ENCODE measurements at places on chromosomes 3 and 15.
A peak's percentile ranks its signal among the peaks of the same experiment; 100 is the strongest.

- DNase-seq = no peak
Observed at GRCh38 chr15:48144889-48145288, 24.1 kb downstream of the SLC24A5 start.

DNA sequence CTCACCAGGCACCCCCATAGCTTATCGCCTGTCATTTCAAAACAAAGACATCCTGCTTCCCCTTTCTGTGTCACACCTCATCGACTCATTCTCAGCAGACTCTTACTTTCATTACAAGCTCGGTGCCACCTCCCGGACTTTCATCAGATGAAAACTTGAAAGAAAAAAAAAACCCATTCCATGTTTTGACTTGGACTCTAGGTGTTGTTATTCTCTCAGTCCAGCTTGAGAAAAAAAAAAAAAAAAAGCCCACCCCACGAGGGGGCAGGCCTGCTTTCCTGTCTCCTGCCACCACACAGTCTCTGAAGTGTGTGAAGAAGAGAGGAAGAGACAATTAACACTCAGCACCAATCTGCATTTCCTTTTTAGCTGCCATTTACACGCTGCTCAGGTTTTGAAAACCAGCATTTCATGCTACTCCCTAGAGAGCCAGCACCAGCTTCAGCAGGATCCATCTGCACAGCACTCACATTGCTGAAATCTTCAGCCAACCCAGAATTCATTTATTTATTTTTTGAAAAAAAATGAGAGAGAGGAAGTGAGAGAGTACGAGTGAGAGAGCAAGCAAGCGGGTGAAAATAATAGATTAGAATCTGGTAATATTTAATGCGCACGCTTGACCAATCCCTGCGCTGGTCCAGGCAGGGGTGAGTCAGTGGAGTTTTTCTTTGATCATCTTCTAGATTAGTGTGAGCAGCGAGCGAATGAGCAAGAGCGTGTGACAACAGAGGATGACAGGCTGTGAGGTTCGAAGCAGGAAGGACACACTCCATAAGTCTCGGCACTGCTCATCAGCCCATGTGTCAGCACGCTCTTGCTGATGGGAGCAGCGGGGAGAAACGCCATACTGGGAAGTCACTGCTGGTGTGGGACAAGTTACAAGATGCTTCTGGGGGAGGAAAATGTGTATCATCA, 23.5 kb downstream of the ZNF80 start:
- peak; percentile 74 for DNase-seq

GRCh38 chr3:170149016-170149415, 32.5 kb downstream of the PHC3 start:
- no peak for DNase-seq

DNA sequence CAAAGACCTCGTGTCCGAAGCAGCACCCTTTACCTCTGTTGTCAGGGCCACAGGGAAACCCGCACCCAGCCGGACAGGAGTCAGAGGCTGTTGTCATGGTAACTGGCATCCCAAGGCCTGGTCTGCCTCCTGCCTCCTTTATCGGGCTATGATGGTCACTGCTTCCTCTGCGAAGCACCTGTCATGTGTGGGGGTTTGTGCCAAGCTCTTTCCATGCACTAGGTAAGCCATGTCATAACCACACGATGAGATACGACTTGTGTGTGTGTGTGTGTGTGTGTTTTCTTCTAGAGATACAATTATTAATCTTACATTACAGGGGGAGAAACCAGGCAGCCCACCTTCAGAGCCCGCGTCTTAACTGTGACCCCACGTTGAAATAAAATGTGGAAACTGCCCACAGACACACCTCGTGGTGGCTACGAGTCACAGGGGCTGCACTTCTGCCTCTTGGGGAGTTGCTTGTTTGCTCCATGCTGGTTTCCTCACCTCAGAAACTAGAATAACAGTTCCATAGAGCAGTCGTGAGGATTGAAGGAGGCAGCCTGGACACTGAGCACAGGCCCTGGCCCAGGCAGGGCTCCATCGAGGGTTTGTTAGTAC, 18.0 kb downstream of the ZDHHC19 start:
- no peak for DNase-seq

DNA sequence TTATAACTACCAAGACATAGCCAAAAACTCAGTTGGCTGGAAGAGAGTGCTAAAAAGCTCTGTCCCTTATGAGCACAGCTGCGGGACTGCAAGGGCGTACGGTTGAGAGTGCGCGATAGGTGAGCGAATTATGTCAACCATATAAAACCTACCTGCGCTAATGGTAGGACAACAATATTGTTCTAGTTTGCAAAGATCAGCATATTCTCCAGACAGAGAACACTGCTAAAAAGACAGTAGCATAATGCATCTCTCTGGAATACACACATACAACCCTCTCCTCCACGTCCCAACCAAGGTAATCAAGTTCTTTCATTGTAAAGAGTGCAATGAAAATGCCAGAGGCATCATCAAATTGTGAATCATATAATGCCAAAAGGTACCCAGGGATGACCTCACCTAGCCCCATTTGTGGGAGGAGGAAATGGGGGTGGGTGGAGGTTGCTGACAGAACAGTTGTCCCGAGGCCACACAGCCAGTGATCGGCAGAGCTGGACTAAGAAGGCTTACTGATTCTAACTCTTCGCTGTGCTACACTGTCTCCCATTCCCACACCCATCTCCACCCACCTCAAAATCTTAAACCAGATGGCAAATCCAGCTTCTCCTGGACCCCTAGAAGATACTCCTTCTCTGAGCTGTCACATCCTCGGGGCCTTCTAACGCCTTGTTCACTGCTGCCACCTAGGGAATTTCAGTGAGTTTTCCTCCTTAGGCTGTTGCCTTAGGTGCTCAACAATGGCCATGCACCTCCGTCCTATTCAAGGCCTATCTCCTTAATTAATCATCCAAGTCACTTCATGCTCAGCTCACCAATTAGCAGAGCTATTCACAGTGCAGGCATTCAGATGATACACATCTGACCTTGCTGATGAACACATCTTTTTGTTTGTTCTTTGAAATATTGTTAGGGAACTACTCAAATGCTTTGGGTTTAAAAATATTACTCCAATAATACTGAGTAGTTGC, 60.7 kb downstream of the RPL22L1 start:
- DNase-seq = peak; percentile 8

DNA sequence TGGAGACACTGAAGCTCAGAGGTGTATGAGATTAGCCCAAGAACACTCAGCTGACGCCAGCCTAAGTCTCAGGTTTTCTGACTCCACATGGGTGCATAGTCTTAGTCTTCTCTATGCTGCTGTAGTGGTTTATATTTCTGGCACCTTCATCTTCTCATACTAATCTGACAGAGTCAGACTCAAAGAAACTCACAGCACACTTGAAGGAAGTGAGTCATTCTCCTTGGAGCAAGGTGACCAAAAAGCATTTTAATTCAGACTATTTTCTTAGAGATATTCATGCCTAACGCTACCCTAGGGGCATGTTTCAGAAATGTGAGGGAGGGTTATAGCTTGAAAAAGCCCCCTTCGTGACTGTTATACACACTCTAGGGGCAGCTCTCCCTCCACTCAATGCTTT, 775.3 kb upstream of the ARPP21 start:
- DNase-seq = no peak
